ENCODE measurements at places on chromosomes 12 and 14.

- no peak for DNase-seq
Observed at GRCh38 chr12:1638203-1638602, 9.2 kb downstream of the WNT5B start.

DNA sequence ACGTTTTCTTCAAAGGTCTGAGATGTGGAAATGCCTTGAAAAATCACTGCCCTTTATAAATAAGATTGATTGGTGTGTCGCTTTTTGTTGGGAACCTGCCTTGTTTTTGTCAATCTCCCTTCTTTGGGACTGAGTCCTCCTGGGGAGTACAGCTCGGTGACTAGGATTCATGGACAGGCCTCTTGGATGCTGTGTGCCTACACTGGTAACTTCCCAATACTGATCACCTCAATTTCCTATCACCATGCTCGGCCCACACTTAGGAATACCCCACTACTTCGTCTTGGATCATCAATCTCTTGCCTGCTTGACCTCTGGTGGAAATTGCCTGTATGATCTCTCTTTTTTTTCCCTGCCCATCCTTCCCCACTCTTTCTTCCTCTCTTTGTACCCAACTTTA lies 34.2 kb downstream of the NTN4 start:
- DNase-seq, result no peak

- DNase-seq, result no peak
Observed at GRCh38 chr12:108131657-108132126, 2.6 kb downstream of the WSCD2 start.

GRCh38 chr12:3752741-3753486 lies at the start of gene CRACR2A:
TSS of gene CRACR2A (minus strand) at chr12:3753109. CDS start at chr12:3696999, 56,110 bp downstream.
- peak; percentile 83 for DNase-seq

GRCh38 chr14:101066826-101067510 lies 163.4 kb upstream of the RTL1 start:
- DNase-seq, result no peak

DNA sequence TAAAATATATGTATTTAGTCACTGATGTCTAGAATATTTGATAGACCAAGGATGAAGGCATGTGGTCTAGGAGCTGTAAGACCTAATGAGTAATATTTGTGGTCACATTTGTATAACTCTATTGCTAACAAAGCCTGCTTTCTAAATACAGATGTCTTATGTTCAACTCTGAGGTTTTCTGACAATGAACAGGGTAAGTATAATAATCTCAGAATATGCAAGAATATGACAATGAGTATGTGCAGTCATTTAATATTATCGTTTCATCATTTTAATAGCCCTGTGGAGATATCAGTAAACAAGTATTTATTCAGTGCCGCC lies 389.6 kb downstream of the LRIG3 start:
- no peak for DNase-seq

DNA sequence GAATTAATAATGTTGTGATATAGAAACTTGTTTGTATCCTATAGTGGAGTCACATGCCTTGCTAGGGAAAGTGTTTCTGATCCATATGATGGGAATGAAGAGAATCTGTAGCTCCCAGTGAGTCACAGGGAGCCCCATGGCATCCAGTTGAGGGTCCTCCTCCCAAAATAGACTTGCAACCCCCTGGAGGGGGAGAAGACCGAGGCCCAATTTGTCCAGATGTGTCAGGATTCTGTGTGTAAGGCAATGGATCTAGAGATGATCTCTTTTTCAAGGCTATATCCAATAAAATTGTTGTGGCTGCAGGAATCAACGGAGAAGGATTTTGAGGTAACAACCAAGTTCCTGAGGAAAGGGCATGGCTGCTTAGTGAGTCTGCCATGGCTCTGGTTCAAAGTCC lies 121.8 kb downstream of the BCL11B start:
- no peak for DNase-seq

DNA sequence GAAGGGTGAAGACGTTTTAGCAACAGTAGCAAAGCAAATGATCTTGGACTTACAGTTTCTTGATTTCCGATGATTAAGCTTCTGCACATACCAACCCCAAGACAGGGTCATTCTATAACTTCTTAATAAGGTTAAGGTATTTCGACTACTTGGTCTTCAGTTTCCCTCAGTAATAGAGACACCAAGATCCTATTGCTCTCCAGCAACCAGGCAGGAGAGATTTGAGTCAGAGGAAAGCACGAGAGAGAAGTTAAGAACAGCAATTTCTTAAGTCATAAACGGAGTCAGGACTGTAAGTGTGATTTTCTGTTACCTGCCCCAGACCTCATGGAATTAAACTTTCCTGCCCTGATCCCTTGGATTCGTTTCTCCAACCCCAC lies 215.6 kb downstream of the TTC8 start:
- no peak for DNase-seq

GRCh38 chr12:98355322-98355721 lies 160.1 kb upstream of the TMPO start:
- DNase-seq, result no peak

GRCh38 chr12:100058482-100059029 lies 73.8 kb upstream of the ANKS1B start:
- DNase-seq, result peak; percentile 3

GRCh38 chr12:58521152-58521551 lies 399.2 kb downstream of the LRIG3 start:
- DNase-seq, result no peak

- no peak for DNase-seq
Observed at GRCh38 chr12:29921307-29921706, 137.6 kb upstream of the TMTC1 start.

- no peak for DNase-seq
Observed at GRCh38 chr14:80223696-80224465, 12.6 kb upstream of the DIO2 start.

DNA sequence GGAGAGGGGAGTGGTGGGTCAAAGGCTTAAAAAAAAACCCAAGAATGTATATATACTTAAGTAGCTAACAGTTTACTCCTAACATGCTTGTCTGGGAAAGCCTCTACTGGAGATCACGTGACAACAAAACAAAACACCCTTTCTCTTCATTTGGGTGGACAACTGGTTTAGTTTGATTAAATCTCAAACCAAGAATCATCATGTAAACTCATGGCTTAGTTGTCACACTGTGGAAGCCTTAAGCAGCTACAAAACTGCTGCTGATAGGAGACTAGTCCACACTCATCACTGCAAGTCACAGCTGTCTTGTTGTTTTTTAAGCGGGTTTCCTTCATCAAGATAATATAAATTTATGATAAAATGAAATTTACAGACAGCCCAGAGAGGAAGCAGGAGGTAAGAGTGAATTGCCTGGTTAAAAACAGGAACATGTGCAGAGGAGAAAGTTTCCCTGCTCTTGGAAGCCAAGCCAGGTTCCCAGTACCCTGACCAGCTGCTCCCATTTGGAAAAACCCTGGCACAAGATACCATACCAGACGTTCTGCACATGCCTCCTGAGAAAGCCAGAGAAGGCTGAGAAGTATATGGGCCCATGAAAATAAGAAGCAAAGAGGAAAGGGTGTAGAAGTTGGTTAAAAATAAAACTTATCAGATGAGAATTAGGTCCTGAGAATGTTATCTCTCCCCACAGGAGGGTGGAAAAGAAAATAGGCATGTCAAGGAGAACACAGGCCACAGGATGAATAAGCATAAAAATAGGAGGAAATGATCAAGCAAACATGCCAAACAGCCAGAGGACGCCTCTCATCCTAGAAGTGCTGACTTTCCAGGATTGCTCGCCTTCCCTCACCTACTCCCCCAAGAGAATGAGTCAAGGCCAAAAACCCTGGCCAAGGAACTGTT lies 34.0 kb downstream of the EGLN3 start:
- peak; percentile 29 for DNase-seq

DNA sequence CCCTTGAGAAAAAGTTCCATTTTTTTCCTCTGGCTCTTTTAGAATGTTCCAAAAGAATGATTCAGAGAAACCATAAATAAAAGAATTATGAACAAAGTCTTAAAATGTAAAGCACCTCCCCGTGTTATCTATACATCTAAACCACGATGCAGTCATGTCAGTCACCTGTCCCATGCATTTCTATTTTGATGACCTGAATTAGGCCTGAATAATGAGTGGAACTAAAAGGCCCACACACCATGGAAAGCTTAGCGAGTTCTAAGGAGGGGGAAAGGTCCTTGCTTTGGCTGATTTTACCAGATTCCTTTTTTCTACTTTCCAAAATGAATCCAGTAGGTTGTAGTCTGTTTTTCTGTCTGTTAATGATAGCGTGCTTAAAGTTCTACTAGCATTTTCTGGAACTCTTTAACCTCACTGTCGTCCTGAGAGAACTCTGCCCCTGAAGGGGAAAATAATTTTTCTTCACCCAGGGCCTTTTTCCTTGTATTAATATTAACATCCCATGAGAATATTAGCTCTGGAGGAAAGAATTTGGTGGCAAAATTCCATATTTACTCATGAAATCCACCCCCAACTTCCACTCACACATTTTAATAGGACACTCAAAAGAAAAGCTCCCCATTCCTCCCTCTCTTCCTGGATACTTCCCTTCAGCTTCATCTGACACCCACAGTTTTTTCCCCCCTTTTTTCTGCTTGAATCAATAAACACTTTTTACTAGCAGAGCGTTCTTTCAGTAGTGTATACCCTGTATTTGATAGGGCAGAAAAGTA lies 266.3 kb upstream of the DIO2 start:
- no peak for DNase-seq

- DNase-seq, result peak; percentile 30
Observed at GRCh38 chr12:79373896-79374499, 316.8 kb downstream of the PAWR start.

GRCh38 chr12:76590131-76590530 lies 30.6 kb upstream of the OSBPL8 start:
- no peak for DNase-seq

GRCh38 chr12:66149702-66150398 lies 19.3 kb upstream of the LLPH start:
- peak; percentile 86 for DNase-seq

GRCh38 chr12:121610239-121611149 lies 15.8 kb upstream of the ORAI1 start:
- DNase-seq, result no peak

DNA sequence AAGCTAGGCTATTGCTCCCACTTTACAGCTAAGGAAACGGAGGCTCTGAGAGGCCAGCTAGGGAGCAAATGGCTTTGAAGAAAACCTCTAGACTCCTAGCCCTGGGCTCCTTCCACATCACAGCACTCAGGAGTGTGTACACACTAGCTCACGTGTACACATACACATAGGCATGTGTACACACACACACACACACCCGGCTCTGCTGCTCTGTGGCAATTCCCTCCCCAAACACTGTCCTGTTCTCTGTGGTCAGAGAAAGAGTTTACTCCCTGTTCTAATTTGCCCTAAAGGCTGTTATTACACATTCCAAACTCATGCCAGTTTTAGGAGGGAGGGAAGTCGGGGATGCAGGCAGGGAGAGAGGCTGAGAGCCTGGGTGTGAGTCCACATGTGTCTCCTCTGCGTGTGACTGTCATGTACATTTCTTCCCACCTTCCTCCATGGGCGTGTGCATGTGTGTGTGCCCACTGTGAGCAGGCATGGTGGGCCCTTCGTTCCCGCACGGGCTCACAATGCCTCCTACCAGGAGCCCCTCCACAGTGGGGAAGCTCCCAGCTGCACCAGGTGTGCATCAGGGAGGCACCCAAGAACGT lies 14.2 kb downstream of the TRPV4 start:
- no peak for DNase-seq

- DNase-seq, result no peak
Observed at GRCh38 chr12:118025168-118025567, 8.7 kb downstream of the RFC5 start.

DNA sequence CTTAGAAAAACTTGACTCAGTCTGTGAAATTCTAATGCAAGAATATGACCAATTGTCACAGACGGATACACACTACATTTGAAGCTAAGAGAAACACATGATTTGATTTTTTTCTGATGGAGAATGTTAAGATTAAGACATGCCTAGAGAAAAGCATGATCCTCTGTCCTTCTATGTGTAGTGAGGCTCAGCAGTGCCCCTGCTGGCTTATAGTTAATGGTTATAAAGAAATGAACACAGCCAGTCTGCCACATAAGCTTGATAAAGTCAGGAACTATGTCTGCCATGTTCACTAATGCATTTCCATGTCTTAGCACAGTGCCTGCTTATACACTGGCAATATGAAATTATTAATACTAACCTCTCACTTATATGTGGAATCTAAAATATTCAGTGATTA lies 168.1 kb upstream of the DAAM1 start:
- peak; percentile 14 for DNase-seq

GRCh38 chr12:25553098-25553497 lies at the start of gene LMNTD1:
TSS of gene LMNTD1 (minus strand) at chr12:25553283. CDS start at chr12:25552959, 324 bp downstream.
- no peak for DNase-seq

GRCh38 chr12:69936766-69937165 lies 111.7 kb downstream of the MYRFL start:
- no peak for DNase-seq

- DNase-seq, result peak; percentile 91
Observed at GRCh38 chr14:101120641-101121507, 217.4 kb upstream of the RTL1 start.

GRCh38 chr12:22899184-22899583 lies 274.2 kb downstream of the ETNK1 start:
- DNase-seq, result peak; percentile 6

GRCh38 chr14:104855532-104856090 lies 9.5 kb upstream of the CEP170B start:
- no peak for DNase-seq

DNA sequence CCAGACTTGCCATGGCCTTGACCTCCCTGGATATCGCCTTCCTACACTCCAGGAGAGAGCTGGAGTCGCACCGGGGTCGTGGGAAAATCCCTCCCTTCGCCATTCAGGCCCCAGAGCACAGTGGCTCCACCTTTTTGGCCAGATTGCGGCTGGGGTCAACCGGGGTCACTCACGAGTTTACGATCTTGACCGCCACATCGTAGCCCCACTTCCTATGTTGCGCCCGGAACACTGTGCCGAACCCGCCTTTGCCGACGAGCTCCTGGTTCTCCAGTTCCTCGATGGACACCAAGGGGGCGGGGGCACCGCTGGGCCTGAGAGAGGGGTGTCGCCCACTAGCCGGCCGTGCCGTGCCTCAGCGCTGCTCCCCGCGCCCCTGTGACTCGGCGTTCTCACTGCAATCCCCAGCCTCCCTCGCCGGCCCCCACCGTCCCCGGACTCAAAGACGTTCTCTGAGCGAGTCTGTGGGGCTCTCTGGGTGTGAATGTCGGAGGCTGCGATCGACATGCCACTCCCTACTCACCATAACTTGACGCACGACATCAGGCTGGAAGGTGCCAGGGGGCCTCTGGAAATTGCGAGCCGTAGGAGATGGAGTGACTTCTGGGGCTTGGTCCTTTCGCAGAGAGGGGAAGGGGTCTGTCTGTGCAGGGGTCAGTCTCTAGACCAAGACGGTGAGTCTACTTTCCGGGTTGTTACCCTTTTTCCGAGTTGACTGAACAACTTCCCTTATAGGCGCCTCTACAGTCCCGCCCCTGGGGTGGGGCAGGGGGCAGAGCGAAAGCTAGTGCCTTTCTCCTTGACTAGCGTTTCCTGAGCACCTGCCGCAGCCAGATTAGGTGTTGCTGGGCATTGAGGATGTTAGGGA lies at the start of gene RIPK3:
Gene RIPK3, minus strand, starts transcription at position 708 of the 868 bp plus-strand sequence. Its CDS starts 165 bp downstream, at position 543.
- peak; percentile 61 for DNase-seq

DNA sequence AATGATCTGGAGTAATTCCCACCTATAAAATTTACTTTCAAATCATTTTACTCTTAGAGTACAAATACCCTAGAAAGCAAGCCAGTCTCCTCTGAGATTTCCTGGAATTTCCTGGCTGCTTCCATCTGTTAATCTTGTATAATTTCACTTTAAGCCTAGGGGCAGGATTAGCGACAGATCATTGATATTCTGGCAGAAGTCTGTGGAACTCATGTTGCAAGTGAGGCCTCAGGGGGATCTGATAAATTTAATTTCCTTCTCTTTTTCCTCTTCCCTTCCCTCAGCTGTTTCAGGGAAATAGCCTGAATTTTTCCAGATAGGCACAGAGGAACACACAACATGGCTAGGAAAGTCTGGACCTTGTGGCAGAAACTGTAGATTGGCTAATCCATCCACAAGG lies 5.9 kb upstream of the KRT6A start:
- DNase-seq, result no peak
